ENCODE measurements at places on chromosomes 13 and 19.

GRCh38 chr13:70203661-70204229 is 95.5 kb upstream of the KLHL1 start:
- DNase-seq: no peak

GRCh38 chr13:38542601-38543000 is 144.3 kb upstream of the FREM2 start:
- DNase-seq: no peak

- DNase-seq: no peak
Measured at GRCh38 chr19:33214596-33214995, 11.1 kb downstream of the SLC7A10 start.

DNA sequence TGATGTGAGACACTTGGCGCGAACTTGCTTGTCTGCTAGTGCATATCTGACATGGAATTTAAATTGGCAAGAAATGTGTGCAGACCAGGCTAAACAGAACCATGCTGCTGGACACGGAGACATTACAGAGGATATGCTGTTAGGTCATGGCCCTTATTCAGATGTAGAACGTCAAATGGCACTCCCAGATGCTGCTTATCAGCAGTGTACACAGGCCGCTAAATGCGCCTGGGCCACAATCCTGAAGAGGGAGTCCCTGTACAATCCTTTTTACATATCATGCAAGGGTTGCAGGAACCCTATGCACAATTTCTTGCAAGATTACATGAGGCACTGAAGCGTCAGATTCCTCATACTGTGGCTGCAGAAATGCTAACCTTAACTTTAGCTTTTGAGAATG is 9.3 kb downstream of the ZNF350 start:
- DNase-seq: no peak

DNA sequence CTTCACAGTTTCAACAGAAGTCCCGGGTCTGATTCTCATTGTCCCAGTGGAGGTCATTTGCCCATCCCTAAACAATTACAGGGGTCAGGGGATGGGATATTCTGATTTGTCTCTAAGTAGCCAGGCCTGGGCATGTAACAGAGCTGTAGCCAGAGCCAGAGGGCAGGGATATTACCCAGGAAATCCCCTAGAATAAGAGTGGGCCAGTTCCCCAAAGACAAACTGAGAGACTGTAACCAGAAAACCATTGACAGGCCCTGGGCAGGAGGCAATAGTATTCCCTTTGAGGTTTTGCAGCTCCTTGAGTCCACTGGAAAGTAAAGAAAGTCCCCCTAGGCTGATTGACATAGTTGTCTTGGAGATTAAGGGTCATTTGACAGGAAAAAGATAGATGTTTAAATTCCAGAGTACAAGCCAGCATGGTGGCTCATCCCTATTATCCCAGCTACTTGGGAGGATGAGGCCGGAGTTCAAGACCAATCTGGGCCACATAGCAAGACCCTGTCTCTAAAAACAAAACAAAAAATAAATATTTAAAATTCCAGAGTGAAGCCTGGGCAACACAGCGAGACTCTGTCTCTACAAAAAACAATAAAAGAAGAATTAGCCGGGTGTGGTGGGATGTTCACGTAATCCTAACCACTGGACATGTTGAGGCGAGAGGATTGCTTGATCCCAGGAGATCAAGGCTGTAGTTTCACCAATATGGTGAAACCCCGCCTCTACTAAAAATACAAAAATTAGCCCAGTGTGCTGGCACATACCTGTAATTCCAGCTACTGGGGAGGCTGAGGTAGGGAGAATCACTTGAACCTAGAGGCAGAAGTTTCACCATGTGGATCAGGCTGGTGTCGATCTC is 1.9 kb upstream of the SDHAF1 start:
- DNase-seq: no peak

DNA sequence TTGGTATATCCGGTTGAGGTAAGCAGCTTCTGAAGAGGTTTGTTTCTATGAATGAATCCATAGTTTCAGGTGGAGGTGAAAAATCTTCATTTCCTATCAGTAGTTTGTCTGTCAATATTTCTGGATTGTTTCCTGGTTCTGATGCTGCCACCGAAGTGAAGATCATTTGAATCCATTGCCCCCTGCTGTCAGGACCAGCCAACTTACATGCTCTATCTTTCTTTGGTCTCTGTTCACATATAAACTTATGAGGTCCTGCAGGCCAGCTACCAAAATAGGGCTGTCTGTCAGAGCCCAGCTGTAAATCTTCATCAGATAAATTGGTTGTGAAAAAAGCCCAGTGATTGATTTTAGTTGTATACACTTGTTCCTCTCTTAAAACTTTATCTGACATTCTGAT is 15.2 kb upstream of the N4BP2L1 start:
- no peak for DNase-seq

- no peak for DNase-seq
Measured at GRCh38 chr19:23769691-23770468, 11.2 kb upstream of the ZNF681 start.

DNA sequence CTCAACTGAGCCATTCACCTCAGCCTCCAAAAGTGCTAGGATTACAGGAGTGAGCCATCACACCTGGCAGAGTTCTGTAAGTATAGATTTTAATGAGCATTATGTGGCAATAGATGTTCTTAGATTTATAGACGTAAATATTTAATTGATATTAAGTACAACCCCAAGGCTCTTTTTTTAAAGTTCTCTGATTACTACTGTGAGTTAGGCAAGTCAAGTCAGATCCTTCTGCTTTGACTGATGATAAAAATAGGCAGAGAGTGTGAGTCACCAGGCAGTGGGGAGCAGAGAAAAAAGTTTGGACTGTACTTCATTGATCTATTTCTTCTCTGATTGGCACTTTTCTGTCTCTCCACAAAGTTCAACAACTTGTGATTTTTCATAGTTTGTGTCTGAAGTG is 1379.9 kb downstream of the UQCRFS1 start:
- no peak for DNase-seq

GRCh38 chr13:111315347-111315995 is 5.0 kb upstream of the TEX29 start:
- DNase-seq: no peak

DNA sequence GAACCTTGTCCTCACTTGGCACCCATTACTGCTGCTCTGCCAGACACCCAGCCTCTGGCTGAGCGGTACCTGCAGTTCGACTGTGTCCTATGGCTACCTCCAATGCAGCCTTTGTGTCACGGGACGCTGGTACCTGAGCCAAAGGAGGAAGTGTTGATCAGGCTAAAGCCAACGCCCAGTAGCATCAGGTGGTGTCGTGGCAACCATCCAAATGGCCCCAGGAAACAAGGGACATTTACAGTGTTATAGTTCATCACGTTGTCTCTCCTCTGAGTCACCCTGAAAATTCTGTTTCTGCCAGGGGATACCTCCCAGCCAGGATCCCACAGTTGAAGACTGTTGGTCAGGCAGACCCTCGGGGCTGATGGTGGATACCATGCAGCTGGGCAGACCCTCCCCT is 10.1 kb downstream of the RHPN2 start:
- DNase-seq: no peak

DNA sequence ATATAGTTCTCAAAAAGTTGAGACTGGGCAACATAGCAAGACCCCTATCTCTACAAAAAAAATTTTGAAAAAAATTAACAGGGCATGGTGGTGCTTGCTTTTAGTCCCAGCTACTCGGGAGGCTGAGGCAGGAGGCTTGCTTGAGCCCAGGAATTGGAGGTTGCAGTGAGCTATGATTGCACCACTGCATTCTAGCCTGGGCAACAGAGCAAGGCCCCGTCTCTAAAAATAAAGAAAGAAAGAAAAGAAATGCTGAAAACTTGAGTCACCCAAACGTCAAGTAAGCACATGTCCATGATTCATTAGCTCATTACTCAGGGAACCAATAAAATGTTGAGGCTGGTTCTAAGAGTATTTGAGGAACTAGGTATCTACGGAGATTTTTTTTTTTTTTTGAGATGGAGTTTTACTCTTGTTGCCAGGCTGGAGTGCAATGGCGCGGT is 33.9 kb upstream of the SEMA6B start:
- DNase-seq: no peak

- no peak for DNase-seq
Measured at GRCh38 chr13:99809926-99810325, 161.6 kb downstream of the ZIC5 start.

DNA sequence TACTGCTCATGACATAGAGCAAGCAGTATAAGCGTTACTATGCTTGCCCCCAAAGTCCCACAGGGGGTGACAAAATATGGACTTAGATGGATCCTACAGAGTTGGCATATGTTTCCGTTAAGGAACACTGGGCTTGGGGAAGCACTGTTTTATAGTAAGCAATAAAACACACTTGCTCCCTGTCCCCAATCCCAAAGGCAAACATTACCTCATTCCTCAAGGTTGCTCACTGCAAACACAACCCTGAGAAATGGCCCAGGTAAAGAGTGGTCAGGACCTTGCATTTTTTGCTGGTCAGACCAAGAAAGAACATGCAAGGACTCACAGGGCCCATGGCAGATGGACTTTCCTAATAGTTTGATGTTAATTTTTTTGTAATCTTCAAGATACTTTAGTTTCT is 32.3 kb downstream of the UGGT2 start:
- DNase-seq: no peak

GRCh38 chr19:45450012-45450333 is 17.8 kb upstream of the FOSB start:
- DNase-seq: no peak

GRCh38 chr13:100633461-100633860 is 41.1 kb downstream of the TMTC4 start:
- DNase-seq: no peak

DNA sequence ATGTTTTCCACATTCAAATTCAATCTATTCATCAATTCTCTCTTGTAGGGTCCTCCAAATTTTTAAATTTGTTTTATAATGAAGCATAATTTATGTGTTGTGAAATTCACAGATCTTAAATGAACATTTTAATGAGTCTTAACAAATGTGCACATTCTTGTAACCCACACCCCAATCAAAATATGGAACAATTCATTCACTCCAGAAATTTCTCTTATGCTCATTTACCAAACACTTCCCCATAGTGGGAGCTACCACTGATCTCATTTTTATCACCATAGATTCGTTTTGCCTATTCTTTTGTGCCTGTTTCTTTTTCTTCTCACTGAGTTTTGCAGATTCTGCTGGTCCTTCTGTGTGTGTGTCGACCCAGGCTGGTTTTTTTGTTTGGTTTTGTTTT is 664.1 kb downstream of the EFNB2 start:
- no peak for DNase-seq

- DNase-seq: no peak
Measured at GRCh38 chr13:46633416-46633815, 80.4 kb downstream of the LRCH1 start.

GRCh38 chr13:41133951-41134350 is 1.3 kb upstream of the KBTBD6 start:
- DNase-seq: no peak

DNA sequence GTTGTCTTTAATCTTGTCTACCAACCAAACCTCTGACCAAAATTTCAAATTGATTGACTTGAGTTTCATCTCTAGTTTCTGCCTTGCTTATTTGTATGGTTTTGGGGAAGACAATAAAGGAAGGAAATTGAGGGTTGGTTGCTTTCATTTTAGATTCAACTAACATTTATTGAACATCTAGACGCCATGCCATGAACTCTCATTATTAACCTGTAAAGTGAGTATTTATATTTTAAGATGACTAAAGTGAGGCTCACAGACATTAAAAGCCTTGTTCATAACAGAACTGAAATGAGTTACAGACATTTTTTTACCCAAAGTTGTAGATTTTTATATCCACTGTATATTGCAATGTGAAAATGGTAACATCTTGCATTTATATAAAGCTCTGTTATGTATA is 239.3 kb downstream of the LMO7 start:
- DNase-seq: no peak

DNA sequence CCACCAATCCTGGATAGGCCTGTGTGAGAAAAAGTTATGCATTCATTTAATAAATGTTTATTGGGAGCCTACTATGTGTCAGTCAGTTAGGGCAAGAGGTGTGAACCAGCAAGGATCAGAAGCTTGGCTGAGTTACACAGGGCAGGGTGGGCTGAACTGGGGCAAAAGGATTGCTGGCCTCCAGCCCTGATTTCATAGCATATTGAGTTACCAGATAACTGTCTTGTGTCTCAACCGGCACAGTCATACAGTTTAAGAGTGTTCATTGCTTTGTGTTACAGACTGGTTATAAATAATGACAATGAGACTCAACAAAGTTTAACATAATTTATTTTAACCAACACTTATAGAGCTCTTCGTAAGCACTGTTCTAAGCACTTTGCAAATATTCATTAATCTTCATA is 253.8 kb downstream of the DLEU7 start:
- DNase-seq: no peak

DNA sequence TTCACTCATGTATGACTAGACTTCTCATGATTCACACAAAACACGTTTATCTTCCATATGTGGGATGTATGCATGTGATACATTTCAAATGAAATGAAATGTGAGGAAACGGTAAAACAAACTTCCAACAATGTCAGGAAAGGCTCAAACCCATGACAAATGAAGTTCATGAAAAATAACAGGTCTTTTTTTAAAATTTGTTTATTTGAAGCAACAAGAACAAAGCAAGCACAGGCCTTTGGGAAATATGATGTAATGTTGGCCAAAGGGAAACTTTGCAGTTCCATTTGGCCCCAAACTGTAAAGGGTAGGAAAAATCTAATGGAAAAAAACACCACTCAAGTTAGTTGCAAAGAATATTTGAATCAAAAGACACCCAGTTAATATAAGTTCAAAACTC is 463.8 kb upstream of the ARGLU1 start:
- no peak for DNase-seq

GRCh38 chr19:3969435-3970312 is 1.2 kb downstream of the DAPK3 start:
- no peak for DNase-seq

GRCh38 chr13:95926231-95926630 is 127.0 kb downstream of the UGGT2 start:
- no peak for DNase-seq

DNA sequence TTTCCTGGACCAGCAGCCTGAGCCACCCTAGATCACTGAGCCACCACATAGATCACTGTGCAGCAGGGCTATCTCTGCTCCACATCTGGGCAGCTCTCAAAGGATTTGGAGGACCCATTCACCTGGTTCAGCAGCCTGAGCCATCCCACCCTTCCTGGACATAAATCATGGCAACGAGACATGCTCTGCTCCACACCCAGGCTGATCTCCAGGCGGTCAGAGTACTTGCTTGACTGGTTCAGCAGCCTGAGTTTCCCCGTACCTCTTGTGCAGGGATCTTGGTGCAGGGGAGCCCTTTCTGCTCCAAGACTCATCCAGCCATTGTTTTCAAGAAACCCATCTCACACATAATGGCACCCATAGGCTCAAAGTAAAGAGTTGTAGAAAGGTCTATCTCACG is 195.3 kb downstream of the LIG4 start:
- DNase-seq: no peak

- no peak for DNase-seq
Measured at GRCh38 chr13:82323101-82323500, 1559.2 kb downstream of the SLITRK1 start.

- DNase-seq: no peak
Measured at GRCh38 chr19:18649371-18650020, 12.7 kb downstream of the KLHL26 start.
